ENCODE measurements at places on chromosomes 2 and 18.

GRCh38 chr2:37489536-37489935 is 145.1 kb downstream of the QPCT start:
- no peak for DNase-seq

GRCh38 chr2:9199716-9200632 is 6.6 kb upstream of the ASAP2 start:
- no peak for DNase-seq

DNA sequence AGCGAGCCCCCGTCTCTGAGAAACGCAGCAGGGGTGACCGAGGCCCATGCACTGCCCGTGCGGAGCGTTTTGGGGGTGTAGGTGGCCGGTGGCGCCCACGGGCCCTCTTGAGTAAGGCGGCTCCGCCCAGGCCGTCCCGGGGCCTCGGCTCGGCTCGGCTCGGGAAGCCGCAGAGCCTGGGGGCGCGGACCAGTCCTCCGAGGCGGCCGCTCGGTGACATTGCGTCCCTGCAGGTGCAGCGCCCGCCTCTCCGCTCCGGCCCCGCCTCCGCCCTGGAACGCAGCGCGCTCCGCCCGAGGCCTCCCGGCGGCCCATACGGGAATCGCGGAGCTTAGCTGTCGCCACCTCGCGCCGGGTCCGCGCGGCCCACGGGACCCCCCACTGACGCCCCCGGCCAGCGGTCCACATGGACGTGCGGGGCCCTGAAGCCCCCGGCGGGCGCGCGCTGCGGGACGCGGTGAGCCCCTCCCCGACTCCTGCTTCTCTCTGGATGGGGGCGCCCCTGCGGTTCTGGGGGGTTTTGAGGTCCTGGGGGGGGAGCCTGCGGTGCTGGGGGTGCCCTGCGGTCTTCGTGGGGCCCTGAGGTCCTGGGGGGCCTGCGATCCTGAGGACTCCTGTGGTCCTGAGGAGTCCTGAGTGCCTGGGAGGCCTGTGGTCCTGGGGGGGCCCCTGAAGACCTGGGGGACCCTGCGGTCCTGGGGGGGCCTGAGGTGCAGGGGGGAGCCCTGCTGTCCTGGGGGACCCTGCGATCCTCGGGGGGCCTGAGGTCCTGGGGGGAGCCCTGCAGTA is at the start of gene HSBP1L1:
HSBP1L1 (plus strand) TSS at position 314 of the 789 bp plus-strand sequence; CDS start at position 407, 93 bp downstream.
- DNase-seq, result peak; percentile 37

DNA sequence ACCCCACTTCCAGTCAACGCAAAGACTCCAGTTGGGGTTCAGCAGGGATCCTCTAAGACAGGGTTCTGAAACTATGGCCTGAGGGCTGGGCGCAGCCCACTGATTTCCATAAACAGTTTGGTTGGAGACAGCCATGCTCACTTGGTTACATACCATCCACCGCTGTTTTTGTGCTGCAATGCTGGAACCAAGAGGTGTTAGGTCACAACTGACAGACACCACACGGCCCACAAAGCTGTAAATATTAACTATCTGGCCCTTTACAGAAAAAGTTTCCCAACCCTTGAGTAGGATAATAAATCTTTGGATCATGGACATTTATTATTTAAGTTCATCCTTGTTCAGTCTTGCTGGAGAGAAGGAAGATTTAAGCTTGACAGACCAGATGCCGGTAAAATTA is 8.4 kb upstream of the CD226 start:
- no peak for DNase-seq

GRCh38 chr2:184646593-184646992 is 48.3 kb downstream of the ZNF804A start:
- DNase-seq, result no peak

GRCh38 chr2:134429886-134430285 is 176.0 kb downstream of the MGAT5 start:
- no peak for DNase-seq

DNA sequence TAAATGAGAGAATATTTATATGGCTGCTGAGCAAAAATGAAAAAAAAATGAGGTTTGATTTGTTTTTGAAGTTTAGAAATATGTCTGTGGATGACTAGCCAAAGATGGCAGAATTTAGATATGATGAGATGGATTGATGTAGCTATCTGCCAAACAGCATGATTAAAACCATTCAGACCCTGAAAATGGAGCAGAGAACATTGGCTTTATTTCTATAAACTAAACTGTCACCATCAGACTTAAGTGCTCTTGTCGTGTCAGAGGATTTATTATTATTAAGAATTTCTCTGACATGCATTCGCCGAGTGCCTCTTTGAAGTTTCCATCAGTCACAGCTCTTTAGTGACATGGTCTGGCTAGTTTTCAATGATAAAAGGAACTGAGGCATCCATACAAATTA is 151.7 kb downstream of the LRRTM4 start:
- no peak for DNase-seq

DNA sequence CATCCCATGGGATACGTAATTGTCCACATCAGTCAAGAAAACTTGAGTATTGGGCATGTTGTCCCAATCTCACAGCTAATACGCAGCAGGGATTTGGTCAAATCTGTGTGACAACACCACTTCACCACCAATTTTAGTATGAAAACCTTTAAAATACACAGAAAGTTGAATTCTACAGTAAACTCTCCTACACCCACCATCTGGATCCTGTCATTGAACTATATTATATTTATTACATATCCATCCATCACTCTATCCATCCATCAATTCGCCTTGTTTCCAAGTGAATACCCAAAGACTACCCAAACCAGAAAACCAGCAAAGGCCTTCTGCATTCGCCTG is 846 bp upstream of the FKBP7 start:
- DNase-seq, result no peak

DNA sequence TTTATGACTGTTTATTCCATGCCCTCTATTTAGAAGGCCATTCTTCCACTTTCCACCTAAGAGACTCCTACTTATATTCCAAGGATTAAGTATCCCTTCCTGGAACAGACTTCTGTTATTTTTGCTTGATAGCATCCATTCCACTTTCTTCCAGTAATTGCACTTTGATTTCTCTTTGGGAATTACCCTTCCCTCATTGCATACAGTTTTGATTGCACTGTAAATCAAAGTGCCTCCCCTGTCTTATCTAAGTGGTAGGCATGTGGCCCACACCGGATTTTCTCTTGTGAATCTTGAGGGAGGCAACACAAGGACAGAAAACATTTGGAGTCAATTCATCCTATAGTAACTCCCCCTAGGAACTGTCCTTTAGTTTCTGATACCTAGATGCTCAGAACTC is 120.4 kb downstream of the PDE11A start:
- no peak for DNase-seq

- no peak for DNase-seq
Observed at GRCh38 chr18:60506682-60507081, 134.1 kb upstream of the MC4R start.

- DNase-seq, result no peak
Observed at GRCh38 chr2:74100254-74101216, 47.2 kb downstream of the BOLA3 start.

GRCh38 chr18:23314672-23315071 is 138.4 kb upstream of the RIOK3 start:
- no peak for DNase-seq

Measured in Caki2 (cell line).